Activated CD8-positive, alpha-beta memory T cell treated with anti-CD3 and anti-CD28 coated beads for 4 hours (primary cell): ENCODE measurements at places on chromosomes 13 and 19.

DNA sequence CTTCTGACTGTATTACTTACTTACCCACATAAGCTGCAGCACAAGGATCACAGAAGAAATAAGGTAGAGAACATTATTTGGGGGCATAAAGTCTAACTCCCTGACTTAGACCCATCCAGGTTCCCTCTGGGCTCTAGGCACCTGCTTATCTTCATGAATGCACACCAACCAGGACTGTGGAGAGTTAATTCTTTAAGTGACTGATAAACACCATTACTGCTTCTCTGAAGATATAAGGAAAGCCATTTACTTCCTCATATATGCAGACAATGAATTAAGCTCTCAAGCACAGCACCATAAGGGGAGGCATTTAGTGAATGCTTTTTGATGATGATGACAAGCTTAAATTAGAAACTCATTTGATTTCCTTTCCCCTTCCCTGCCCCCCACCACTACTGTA is 22.5 kb downstream of the OBI1 start:
- no peak for DNase-seq

GRCh38 chr19:32265995-32266394 is 79.4 kb upstream of the ZNF507 start:
- DNase-seq: no peak

DNA sequence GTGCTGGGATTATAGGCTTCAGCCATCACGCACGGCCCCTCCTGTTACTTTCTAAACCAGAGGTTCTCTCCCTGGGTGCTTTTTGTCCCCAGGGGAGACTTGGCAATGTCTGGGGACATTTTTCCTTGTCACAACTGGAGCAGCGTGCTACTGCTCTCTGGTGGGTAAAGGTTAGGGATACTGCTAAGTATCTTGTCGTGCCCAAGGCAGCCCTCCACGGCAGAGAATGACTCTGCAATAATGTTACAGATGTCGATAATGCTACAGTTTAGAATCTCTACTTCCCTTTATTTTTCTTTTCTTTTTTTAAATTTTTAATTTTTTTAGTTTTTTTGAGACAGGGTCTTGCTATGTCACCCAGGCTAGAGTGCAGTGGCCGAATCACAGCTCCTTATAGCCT is 38.0 kb downstream of the ADGRE1 start:
- no peak for DNase-seq

DNA sequence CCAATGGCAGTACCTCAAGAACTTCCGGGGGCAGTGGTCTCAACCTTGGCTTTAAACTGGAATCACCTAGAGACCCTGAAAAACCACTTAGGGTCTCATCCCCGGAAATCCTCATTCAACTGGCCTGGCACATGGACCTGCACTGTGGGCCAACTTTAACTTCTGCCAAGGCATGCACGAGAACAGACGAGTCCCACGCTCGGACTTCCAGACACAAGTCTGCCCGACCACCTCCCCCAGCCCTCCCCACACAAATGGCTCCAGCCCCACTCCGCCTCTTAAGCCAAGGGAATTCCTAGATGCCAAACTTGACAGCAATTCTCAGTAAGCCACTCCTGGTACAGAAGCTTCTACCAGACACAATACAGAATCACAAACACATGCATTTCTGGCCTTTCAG is 114.0 kb downstream of the STK24 start:
- no peak for DNase-seq

DNA sequence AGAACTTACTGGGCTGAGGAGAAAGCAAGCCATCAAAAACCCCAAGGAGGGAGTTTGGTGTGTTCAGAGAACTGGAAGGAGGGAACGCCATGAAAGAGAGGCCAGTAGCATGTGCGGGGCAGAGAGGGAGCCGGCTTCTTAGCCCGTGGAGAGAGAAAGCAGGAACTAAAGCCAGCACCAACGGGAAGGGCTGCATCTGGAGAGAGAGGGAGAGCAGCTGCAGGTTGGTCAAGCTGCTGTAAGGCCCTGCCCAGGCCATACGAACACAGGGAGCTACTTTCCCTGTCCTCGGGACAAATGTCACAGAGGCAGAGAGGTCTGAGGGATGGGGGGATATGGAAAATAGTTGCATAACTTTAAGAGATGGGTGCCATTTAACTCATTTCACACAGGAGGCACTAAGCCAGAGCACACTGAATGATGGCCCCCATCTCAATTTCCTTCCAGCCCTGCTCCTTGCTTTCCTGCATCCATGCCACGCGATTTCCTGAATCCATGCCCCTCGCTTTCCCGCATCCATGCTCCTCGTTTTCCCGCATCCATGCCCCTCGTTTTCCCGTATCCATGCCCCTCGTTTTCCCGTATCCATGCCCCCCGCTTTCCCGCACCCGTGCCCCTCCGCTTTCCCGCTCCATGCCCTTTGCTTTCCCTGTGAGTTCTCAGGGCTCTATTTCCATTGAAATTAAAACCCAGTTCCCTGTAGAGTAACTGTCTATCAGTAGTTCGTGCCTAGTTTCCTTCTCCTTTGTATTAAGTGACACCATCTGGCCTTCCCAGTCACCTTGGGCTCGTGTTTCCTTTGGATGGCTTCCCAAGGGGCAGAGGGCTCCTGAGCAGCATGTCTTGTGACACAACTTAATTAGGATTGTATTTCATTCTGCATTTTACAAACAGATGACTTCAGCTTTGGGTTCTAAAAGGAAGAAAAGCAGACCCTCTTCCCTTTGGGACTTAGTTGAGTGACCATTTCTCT is 31.5 kb upstream of the TPT1 start:
- DNase-seq: no peak

- no peak for DNase-seq
These were observed 47.3 kb downstream of the NFIX start for GRCh38 chr19:13042443-13043130.

DNA sequence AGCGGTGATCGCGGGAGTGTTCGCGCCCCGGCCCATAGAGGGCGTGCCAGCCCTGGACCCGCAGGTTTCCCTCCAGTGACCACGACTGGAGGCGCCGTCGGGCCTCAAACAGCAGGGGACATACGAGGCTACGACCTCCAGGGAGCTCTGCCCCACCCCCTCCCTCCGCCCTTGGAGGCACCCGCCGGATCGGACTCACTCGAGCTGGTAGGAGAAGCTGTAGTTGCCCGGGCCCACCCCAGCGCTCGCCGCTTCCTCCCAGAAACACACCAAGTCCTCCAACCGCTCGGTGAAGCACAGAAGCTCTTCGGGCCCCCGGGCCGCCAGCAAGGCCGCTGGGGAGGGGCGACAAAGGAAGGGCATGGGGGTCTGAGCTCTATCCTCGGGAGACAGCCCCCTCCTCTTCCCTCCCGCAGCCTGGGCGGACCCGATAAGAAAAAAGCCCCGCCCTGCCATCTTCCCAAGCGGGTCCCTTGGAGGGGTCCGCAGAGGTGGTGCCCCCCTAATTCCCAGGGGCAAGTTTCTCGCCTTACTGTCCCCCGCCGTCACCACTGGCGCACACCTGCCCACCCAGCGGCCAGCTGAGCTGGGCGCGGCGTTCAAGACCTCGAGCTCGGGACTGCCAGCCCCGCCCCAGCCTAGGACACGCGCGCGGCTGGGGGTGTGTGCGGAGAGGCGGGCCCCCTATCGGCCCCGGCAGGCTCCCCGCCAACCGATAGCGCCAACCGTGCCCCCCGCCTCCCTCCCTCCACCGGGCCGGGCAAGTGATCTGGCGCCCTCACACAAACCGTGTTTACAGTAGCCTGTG is 1.0 kb downstream of the EPOR start:
- DNase-seq: no peak

- DNase-seq: no peak
These were observed 729 bp upstream of the ARID3A start for GRCh38 chr19:925087-925525.

- no peak for DNase-seq
These were observed 37.5 kb downstream of the ARRDC2 start for GRCh38 chr19:18045307-18046050.

- no peak for DNase-seq
These were observed 290.8 kb upstream of the PCDH9 start for GRCh38 chr13:67520886-67521285.

DNA sequence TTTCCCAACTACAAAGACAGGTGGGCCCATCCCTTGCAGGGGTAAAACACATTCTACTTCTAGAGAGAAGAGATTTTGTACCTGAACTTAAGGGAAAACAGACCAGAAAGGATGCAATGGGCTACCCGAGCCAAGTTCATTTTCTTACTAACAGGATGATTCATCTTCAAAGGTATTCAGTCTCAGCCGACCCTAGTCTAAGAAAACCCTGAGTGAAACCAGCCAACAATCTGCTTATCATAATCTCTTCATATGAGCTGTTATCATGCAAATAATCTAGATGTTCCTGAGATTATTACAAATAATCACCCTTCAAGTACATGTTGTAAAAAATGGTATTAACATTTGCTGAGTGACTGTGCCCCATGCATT is 15.6 kb downstream of the PABPC3 start:
- DNase-seq: no peak

DNA sequence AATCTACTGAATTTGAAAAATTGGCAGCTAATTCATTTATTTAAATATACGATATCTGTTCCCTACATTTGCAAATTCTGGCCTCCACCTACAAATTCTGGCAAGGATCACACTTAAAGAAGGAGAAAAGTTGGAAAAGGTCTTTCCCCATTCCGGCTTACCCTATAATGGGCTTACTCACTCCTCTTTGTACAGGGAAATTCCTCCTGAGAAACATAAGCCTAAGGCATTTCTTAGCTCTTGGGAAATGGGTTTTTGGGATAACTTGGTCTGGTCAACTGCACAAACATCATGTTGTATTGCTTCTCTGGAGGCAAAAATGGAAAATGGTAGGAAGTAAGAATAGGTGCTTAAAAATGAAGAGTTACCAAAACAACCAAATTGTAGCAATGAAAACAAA is 25.5 kb downstream of the KCTD12 start:
- DNase-seq: no peak

GRCh38 chr19:48511321-48511731 is 309 bp downstream of the LMTK3 start:
- no peak for DNase-seq

- no peak for DNase-seq
These were observed 144.2 kb downstream of the SPRY2 start for GRCh38 chr13:80196756-80197155.

DNA sequence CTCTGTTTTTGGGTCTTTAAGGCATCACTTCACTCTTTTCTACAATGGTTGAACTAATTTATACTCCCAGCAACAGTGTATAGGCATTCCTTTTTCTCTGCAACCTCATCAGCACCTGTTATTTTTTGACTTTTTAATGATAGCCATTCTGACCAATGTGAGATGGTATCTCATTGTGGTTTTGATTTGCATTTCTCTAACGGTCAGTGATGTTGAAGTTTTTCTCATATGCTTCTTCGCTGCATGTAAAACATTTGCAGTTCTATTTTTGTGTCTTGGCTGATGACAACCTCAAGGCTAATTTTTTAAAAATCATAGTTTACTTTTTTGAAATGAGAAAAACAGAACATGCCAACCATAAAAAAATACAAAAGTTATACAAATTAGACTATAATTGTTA is 258.2 kb upstream of the EDNRB start:
- DNase-seq: no peak

GRCh38 chr13:23817830-23818229 is 71.4 kb downstream of the MIPEP start:
- no peak for DNase-seq
